ENCODE measurements at places on chromosomes 7 and 10. TPM values are rescaled to one million over a fixed set of nuclear protein-coding genes. Genes with fewer than 3 reads are reported as not detected.

The GSAP gene
- total RNA-seq, result 16.2 TPM

The PRKG1 gene
- 12.5 TPM for total RNA-seq

The STAMBPL1 gene
- 32.3 TPM for total RNA-seq

The SPDYE5 gene
- 12.5 TPM for total RNA-seq

The EN2 gene
- total RNA-seq, result 1.6 TPM

The SFTPA1 gene
- total RNA-seq, result not detected

DNA sequence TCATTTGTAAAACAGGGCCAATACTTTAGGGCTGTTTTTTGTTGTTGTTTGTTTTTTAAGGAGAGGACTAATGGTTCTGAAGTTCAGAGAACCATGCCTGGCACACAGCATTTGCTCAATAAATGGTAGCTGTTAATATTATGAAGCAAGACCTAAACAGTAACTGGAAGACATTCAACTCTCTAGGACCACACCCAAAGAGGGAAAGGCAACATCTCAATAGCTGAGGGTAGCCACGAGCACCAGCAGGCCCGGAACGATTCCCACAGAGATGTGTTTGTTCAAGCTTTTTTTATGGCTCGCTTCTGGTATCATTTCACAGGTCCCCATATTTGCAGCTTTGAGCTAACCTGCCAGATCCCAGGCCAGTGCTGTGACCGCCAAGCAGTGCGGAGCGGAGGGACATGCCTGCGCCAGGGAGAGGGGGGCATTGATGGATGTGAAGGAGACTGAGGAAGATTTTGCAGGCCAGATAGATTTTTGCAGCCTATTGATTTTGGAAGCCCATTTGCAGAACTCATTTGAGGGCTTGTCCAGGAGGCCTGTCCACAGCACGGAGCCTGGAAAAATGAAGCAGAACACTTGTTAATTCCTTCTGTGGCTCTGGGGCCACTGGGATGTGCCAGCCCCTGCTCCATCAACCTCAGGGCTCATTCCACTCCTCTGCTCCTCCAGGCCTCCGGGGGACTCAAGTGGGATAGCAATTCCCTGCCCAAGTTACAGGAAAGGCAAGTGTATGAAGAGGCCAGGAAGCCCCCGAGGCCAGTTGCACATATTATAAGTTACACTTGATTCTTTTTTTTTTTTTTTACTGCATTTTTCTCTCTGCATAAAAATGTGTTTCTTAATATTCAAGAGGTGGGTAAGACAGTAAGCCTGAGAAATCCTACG lies 57.3 kb upstream of the FGFR2 start:
- DNase-seq, result no peak

GRCh38 chr7:77420986-77421672 lies 5.0 kb upstream of the GSAP start:
- DNase-seq, result no peak

DNA sequence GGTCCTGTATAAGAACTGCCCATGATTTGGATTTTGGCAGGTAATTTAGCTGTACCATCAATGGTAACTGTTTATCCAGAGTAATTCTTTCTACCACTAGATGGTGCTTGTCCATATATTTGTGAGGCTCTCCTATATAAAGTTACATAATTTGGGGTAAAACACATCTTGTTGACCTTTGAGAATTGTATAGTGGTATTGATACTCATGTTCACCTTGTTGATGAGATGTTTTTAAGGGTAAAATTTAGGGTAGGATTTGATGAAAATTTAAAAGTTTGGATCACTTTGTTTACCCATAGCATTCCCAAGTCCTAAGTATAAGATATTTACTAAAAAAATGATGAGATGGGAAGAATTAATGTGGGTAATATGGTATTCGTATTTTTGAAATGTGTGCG lies 31.6 kb downstream of the ST7 start:
- DNase-seq, result no peak

GRCh38 chr10:35611750-35612149 lies 6.6 kb downstream of the GJD4 start:
- no peak for DNase-seq

DNA sequence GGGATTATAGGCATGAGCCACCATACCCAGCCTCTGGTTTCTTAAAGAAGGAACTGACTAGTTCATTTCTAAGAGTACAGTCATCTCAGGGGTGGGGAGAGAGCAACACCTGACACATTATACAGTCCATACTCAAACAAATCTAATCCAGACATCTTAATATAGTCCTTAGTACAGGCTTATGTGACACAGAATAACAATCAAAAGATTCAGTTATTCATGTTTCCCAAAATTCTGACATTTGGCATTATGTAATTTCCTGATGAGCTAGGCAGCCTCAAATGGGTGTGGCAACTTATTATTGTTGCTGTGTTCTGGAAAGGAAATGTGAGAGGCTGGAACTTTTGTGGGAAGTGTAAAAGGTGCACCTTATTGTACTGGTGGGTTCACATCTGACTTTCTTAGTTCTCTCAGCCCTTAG lies 116.3 kb downstream of the WDFY4 start:
- no peak for DNase-seq
